T-cell (primary cell): ENCODE measurements at places on chromosomes 7 and 10.

DNA sequence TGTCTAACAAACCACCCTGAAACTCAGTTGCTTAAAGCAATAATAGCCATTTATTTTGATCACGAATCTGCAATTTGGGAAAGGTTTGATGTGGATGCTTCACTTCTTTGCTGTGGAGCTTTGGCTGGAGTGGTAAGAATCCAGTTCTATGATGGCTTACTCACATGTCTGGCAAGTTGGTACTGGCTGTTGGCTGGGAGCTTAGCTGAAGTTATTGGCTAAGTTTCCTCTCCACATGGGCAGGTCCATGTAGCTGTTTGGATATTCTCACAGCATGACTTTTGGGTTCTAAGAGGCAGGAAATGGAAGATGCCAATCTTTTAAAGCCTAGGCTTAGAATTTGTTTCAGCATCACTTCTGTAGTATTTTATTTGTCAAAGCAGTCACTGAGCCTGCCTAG lies 277.6 kb upstream of the NRP1 start:
- DNase-seq, result no peak

DNA sequence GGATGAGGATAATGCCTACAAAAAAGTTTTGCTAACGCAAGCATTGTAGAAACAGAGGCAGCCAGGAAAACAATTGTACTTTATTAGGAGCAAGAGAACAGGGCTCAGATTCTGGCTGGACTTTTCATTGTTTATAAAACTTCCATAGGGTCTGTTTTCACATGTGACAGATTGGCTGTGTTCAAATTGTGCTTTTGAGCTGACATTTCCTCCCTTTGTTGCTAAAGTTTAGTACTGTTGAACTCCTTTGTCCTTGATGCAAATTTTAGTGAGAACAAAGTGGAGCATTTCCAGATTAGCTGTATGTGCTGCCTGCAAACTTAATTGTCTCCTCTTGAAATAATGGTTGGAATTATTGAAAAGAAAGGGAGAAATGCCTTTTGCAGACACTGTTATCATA lies 221.0 kb upstream of the FZD1 start:
- no peak for DNase-seq

GRCh38 chr7:6266699-6267098 lies 5.7 kb downstream of the CYTH3 start:
- no peak for DNase-seq

GRCh38 chr7:50869108-50869725 lies 86.5 kb upstream of the GRB10 start:
- no peak for DNase-seq

- no peak for DNase-seq
These were observed 51.9 kb downstream of the SLC16A9 start for GRCh38 chr10:59657724-59658123.

- DNase-seq, result no peak
These were observed 139.5 kb downstream of the SRPK2 start for GRCh38 chr7:105249216-105249615.

DNA sequence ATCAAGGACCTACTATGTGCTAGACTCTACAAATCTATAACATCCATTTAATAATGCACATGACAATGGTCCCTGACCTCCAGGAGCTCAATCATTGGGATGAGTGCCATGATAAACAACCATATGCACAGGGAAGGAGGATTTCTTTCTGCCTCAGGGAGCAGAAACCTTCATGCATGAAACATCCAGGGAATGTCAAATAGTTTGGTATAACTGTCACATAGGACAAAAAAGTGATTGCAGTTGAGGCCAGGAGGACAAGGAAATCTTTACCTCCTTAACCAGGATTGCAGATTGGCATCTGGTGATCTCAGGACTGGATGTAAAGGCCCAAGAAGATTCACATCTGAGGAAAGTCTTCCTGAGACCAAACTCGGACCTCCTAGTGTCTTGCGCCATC lies 993.1 kb downstream of the KCNMA1 start:
- DNase-seq, result no peak

GRCh38 chr7:118109607-118110006 lies 74.4 kb upstream of the LSM8 start:
- DNase-seq, result no peak

DNA sequence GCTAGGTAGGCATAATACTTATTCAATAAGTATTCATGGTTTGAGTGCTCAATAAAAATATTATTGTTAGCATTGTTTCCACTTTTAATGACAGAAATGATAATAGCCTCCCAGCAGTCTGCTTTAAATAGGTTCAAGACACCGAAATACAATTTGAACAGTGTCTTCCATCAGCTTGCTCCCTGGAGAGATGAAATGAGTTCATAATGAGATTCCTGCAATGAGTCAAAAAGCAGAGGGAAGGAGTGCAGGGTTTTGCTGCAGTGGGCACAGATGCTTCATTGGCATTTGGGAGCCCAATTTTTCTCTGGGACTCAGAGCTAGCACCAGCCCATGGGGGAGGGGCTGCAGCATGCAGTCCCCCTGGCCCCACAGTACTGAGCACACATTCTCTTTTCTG lies 32.6 kb upstream of the CHCHD3 start:
- no peak for DNase-seq

DNA sequence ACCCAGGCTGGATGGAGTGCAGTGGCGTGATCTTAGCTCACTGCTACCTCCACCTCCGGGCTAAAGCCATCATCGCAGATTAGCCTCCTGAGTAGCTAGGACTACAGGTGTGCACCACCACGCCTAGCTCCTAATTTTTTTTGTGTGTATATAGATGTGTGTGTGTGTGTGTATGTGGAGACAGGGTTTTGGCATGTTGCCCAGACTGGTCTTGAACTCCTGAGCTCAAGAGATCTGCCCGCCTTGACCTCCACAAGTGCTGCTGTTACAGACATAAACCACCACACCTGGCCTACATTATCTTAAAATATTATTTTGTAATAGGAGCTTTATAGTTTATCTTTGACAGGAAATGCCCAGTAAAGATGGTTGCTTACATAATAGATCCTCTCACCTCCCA lies 25.0 kb downstream of the FOXP2 start:
- no peak for DNase-seq

DNA sequence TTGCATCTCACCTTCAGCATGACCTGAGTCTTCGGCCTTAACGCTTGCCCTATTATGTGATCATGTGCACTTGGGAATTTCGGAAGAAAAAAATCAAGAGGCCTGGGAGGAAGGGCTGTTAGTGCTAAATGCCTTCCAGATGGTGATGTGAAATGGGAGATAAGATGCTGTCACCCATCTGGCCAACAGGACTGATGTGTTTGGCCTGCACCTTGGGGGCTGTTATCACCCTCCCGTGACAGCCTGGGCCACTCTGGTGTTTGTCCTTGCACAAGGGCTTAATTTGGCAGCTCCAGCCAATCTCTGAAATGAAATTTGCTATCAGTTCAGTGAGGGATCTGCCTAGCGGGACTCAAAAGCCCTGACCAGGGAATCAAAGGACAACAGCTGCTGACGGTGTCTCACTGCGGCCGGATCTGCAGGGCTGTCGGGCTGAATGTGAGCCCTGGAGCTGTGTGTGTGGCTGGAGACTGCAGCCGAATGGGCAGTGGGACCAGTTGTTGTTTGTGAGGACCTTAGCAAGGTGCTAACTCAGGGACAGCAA lies 131.4 kb upstream of the BTBD16 start:
- DNase-seq, result no peak

DNA sequence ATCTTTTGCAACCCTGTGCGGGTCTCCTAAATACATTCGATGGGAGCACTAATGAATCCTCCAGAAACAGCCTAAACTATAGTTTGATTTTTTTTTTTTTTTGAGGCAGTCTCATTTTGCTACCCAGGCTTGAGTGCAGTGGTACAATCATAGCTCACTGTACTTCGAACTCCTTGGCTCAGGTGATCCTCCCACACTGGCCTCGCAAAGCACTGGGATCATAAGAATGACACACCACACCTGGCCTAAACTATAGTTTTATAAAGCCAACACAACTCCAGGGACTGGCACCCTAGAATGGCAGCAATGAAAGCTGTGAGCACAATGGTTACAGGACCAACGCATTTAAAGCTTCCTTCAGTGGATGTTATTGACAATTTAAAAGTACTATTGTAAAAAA lies 14.5 kb upstream of the JMJD1C start:
- DNase-seq, result no peak

GRCh38 chr7:28086198-28086597 lies 94.4 kb downstream of the JAZF1 start:
- DNase-seq, result no peak

DNA sequence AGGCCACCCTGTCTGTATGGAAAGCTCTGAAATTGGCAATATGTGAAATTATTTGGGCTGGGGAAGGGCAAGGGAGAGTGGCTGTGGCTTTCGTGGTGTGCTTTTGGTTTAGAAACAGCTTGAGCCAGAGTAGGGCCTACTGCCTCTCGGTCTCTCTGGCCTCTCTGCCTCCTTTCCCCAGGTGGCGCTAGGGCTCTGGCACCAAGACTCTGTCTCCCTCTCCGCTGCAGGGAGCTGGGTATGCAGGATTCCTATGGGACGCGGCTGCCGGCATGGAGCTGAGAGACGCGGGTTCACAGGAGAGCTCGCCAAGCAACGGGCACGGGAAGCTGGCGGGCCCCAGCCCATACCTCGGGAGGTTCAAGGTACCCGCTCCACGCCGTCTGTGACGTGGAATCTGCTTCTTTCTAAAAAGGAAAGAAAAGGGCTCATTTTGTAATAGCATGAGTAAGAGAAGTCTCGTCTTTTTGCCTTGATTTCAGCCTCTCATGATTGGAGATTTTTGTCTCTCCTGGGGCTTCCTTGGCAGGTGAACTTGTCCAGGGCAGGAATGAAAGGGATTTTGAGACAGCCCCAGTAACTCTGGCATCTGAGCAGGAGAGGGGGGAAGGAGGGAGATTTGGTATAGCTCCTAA lies 105.1 kb upstream of the ANLN start:
- DNase-seq, result no peak

GRCh38 chr7:50803359-50804337 lies 21.0 kb upstream of the GRB10 start:
- no peak for DNase-seq

DNA sequence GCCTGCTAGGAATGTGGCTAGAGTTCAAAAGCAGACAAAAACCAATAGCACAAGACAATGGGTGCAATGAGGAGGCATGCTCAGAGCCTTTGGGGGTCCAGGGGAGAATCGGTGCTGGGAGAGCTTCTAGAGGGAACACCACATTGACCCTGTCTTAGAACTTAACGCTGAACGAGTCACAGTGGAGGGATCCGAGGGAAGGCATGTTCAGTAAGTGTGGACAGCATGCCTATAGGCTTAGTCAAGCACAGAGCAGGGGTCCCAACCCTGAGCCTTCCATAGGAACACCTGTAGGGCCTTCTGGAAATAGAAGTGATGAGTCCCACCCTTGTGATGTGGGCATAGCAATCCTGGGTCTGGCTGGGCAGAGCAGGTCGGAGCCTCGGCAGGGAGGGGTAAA lies 148.7 kb downstream of the PKD1L1 start:
- DNase-seq, result no peak

DNA sequence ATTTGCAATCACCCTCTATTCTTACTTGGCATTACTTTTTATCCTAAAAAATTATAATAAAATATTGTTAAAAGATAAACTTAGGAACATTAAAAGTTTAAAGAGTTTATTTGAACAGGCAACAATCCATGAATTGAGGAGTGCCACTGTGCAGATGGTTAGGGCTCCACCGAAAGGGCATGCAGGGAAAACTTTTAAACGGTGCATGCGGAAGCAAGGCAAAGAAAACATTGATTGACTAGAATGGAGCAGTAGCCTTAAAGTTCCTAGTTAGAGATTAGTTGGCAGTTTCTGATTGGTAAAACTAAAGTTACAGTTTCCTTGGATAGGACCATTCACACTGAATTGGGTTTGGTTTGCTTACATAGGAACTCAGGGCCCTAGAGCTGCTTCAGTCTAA lies 17.3 kb downstream of the CC2D2B start:
- no peak for DNase-seq

GRCh38 chr10:79090134-79090803 lies 21.5 kb downstream of the ZMIZ1 start:
- no peak for DNase-seq

GRCh38 chr10:129780901-129781795 lies 182.9 kb downstream of the EBF3 start:
- no peak for DNase-seq

- no peak for DNase-seq
These were observed 10.6 kb downstream of the DBF4 start for GRCh38 chr7:87886875-87887274.

DNA sequence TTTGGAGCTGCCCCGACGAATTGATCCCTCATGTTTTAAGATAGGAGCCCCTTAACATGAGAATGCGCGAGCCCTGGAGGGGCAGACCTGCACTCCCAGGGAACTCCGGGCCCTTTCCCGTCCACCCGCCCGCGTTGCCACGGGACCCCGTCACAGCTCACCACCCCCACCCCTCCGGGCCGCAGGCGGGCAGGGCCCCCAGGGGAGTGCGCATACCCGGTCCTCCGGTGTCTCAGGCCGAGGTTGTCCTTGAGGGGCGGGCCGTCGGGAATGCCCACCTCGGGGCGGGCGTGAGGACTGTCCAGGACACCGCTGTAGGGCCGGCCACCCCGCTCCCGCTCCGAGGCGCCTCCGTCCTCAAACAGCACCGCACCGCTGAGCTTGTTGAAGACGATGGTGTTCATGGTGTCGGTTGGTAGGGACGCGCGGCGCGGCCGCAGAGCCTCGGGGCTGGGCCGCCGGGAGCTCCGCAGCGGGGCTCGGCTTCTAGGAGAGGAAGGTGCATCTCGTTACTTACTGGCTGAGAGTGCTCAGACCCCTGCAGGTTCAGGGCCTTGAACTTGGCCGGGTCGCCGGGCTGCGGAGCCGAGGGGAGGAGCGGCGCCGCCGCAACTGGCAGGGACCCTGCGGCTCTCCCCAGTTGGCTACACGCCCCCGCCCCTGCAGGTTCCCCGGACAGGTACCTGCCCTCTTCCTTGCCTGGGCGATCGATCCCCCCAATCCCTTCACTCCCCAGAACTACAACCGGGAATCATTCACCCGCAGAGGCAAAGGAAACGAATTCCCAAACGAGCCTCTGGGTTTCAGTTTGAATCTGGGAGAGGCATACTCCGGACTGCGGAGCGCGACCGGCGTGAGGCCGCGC lies 2.4 kb downstream of the MKX start:
- DNase-seq, result no peak

GRCh38 chr10:77889277-77889903 lies 37.2 kb downstream of the DLG5 start:
- no peak for DNase-seq

DNA sequence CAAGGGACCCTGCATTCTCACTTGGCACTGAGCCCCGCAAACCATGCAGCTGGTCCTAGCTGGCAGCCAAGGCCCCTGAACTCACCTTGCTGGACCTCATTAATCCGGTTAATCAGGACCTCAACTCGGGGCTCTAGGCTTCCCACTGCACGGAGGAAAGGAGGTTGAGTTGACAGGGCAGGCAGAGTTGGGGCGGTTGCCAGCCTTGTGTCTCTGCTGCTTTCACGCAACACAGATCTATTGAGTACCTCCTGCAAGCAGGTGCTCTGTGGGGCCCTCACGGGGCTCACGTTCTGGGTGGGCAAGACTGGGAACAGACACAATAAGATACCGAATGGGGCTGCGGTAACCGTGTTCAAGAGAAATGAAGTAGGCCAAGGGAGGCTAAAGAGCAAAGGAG lies 6.2 kb downstream of the SYCE1 start:
- no peak for DNase-seq

- DNase-seq, result no peak
These were observed 19.2 kb downstream of the ABCB4 start for GRCh38 chr7:87456247-87456646.

- DNase-seq, result no peak
These were observed 138.2 kb downstream of the ELMO1 start for GRCh38 chr7:37310327-37311080.
